ENCODE measurements at places on chromosomes 16 and 17. TPM values are rescaled to one million over a fixed set of nuclear protein-coding genes. Genes with fewer than 3 reads are reported as not detected.

AXIN2 gene
- total RNA-seq, result 35.0 TPM

IL21R gene
- total RNA-seq, result 0.70 TPM

TMEM92 gene
- total RNA-seq, result 10.3 TPM

TBC1D3 gene
- not detected for total RNA-seq

DNA sequence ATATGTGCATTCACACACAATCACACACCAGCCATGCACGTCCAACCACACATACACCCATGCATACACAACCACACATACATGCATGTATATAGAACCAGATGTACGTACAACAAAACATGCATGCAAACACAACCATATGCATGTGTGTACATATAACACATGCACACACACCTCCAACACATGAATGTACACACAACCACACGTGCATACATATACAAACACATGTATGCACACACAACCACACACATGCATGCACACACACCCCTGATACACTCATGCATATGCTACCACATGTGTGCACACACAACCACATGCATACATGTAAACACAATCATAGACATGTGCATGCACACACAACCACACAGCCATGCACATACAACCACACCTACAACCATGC lies 52.0 kb upstream of the SDK2 start:
- DNase-seq, result no peak

- DNase-seq, result no peak
Measured at GRCh38 chr16:13902677-13903076, 17.3 kb upstream of the ERCC4 start.

GRCh38 chr17:64736804-64737492 lies 74.8 kb upstream of the SMURF2 start:
- DNase-seq, result peak; percentile 56

DNA sequence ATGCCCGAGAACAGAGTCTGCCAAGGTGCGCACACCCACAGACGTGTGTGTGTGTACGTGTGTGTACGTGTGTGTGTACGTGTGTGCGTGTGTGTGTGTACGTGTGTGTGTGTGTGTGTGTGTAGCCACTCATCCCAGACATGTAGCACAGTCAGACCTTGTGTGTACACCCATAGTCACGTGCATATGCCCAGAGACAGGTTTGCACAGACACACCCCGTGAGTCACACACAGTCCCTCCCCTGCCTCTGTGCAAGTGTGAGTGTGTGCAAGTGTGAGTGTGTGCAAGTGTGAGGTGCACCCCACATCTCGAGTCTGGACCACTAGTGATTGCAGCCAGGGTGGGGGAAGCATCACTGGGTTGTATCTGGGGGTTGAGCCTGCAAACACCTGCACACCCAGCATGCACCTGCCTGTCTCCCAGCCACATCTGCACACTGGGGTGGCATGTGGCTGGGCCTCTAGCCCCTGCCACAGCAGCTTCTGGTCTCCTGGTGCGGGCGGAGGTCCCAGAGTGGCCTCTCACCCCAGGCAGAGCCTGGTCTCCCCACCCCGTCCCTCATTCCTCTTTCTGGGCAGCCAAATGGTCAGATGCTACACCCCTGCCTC lies 23.6 kb downstream of the BAHCC1 start:
- DNase-seq, result no peak

- no peak for DNase-seq
Measured at GRCh38 chr17:55883149-55883548, 132.3 kb downstream of the PCTP start.

- no peak for DNase-seq
Measured at GRCh38 chr16:539901-540530, 12.5 kb downstream of the CAPN15 start.

- no peak for DNase-seq
Measured at GRCh38 chr17:68576137-68576536, 25.0 kb downstream of the FAM20A start.

- DNase-seq, result no peak
Measured at GRCh38 chr16:1032607-1033006, 39.9 kb upstream of the SSTR5 start.

DNA sequence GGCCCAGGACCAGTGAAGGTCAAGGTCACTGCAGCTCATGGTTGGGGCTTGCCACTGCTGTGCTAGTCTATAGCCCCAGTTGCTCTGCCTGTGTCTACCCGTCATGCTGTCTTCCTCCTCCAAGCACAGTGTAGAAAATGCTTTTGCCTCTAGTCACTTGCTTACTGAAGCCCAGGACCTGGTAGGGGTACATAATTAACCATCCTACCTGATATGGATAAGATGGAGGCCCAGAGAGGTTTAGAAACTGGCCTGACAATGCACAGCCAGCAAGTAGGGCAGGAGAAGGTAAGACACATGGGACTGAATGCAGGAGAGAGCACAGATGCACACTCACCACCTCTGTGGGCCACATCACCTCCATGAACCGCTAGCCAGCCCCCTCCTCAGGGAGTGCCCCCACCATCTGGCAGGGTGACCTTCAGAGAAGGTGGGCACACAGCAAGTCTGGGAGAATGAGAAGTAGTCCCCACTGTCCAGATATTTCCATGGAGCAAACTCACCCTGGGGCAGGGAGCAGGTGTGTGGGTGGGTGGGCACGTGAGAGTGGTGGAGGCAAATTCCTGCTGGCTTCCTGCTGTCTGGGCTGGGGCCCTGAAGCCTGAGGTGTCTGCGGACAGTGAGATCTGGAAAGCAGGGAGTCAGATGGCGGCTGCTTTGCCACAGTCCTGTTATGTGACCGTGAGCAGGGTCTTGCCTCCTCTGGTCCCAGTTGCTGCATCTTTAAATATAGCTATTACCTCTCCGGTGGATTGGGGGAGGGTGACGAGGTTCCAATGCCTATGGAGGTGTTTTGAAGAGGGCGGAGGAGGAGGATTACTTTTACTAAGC lies 1.0 kb downstream of the CX3CL1 start:
- DNase-seq, result no peak

- DNase-seq, result no peak
Measured at GRCh38 chr16:13553453-13553985, 366.4 kb upstream of the ERCC4 start.

DNA sequence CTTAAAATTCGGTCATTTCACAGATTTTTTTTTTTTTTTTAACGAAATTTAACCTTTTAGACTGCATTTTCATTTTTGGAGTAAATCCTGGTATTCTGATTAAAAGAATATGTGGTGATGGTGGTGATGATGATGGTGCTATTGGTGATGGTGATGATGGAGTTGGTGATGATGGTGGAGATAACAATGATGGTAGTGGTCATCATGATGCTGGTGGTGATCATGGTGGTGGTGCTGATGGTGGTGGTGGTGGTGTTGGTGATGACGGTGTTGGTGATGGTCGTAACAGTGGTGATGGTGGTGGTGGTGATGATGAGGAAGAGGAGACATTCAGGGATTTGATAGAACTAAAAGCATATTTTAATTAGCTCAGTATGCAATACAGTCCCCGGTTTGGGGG lies 84.0 kb downstream of the TNRC6C start:
- no peak for DNase-seq

DNA sequence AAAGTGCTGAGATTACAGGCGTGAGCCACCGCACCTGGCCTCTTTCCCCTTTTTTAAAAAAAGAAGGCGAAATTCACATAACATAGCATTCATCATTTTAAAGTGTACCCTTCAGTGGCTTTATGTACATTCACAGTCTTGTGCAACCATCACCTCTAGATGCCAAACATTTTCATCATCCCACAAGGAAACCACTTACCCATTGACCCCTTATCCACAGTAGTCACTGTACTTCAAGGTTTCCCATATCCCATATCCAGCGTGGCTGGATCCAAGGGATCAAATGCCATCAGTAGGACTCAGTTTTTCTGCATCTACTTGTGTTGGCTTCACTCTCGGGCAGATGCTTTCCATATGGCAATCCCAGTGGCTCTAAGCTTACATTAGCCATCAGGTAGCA lies 50.3 kb downstream of the BMERB1 start:
- DNase-seq, result no peak

- no peak for DNase-seq
Measured at GRCh38 chr16:56354016-56354415, 71.3 kb downstream of the AMFR start.

GRCh38 chr16:28202147-28202746 lies 9.5 kb downstream of the XPO6 start:
- no peak for DNase-seq

- DNase-seq, result no peak
Measured at GRCh38 chr16:85673529-85674417, 15.0 kb downstream of the GINS2 start.

DNA sequence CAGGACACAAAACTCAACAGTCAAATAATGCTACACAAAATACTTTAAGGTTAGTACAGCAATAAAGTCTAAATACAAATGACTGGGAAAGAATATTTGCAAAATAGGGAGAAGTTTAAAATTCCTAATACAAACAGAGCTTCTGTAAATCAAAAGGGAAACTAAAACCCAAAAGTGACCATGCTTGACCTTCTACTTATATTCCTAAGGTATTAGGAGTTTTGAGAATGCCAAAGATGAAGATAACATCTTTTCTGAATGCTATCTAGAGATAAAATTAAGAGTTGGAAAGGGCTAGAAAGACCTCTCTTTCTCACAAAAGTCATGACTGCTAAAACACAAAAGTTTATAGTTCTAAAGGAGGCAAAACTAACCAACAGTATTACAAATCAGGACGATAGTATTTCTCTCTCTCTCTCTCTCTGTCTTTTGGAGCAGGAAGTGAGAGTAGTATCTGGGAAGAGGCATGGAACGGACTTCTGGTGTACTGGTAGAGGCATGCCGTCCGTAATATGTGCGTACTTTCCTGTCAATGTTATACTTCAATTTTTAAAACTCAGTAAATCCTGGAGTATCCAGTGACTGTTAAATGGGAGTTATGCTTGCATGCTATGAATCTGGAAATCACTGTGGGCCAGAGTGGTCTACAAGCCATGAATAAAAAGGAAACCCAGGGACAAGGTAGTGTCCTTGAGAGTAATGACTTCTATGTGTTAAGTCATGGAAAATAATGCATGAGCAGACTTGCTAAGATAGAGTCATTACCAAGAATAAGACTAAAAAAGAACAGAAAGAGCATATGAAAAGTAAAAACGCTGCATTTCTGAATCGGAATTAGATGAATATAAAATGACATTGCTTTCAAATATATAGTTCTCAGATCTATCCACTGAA lies 49.7 kb upstream of the ANKFY1 start:
- no peak for DNase-seq

DNA sequence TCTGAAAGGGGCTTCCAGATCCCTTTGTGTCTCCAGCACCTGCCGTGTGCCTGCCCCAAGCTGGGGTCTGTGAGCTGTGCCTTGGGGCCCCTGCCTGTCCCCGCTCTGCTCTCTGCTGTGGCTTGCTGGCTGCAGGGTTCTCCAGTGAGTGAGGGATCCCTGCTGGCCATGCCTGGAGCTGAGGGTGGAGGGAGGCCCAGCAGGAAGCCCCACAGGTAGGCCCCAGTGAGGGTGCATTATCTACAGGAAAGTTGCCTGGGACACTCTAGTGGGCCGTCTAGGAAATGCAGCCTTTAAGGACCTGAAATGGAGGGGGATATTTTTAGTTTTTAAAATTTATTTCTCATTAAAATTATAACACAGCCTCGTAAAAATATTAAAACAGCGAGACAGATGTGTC lies 50.9 kb downstream of the JPH3 start:
- DNase-seq, result no peak

GRCh38 chr17:42917236-42917603 lies 16.6 kb downstream of the G6PC1 start:
- DNase-seq, result no peak

DNA sequence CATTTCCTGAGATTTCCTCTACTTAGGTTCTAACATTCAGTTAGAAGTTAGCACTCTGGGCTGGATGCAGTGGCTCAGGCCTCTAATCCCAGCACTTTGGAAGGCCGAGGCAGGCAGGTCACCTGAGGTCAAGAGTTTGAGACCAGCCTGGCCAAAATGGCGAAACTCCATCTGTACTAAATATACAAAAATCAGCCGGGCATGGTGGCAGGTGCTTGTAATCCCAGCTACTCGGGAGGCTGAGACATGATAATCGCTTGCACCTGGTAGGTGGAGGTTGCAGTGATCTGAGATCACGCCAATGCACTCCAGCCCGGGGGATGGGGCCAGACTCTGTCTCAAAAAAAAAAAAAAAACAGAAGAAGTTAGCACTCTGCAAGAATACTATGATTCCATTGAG lies 1430.9 kb downstream of the CDH11 start:
- no peak for DNase-seq

- no peak for DNase-seq
Measured at GRCh38 chr17:17789828-17790636, 46.8 kb downstream of the SREBF1 start.

DNA sequence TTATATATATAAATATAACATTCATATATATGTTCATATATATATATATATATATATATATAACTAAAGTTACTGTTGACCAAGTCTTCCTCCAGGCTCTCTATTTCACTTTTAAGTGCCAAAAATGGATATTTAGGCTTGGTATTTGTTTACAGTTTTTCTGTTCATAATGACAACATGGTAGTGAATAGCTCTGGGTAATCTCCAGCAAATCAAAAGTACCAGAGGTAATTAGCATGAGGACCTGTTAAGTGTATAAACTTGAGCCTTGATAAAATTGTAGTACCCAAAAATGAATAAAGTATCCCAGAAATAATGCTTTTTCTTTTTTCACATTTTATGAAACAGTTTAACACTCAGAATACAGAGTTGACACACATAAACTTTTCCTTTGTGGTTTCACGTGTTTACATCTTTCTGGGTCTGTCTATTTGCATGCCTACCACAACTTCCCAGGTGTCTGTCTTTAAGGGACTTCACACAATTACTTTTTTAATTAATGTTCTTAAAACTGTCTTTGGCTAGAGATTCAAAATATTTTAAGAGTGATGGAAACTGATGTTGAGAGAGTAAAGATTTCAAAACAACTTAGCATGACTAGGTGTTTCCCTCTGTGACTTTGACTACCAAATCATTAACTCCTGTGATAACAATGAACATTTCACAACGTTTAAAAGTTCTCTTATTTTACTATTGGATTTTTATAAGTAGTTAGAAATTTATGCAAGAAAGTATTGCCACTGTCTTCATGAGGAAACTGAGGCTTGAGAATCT lies 47.9 kb downstream of the RABEP1 start:
- DNase-seq, result no peak

DNA sequence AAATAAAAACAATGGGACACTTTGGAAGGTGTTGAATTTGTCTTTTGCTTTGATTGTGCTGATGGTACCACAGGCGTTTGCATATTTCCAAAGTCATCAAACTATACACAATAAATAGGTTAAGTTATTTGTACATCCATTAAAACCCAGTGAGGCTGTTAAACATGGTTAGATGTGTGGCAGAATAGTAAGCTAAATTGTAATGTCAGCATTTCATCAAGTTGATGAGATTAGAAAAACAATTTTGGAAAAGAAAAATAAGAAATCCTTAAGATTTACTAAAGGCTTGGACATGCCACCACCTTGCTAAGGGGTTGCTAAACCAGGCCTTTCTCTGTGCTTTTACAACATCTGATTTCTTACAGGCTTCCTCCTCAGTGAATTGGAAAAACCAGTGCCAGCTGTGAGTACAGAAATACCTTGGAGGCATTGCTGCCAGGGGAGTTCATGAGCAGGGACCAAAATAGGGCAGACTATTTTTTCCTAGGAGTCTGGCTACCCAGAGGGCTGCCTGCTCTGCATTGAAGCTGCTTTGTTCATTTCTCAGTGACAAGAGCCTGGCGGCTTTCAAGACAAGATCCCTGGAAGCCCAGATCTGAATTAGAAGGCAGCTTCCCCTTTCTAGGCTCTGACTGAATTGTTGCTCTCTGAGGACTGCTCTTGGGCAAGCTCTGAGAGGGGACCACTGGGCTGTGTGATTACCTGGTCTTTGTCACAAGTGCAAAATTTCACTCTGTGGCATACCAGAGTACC lies 43.4 kb upstream of the CA10 start:
- DNase-seq, result no peak

All from WTC11 (cell line).